ENCODE measurements at places on chromosomes 3 and 15.

DNA sequence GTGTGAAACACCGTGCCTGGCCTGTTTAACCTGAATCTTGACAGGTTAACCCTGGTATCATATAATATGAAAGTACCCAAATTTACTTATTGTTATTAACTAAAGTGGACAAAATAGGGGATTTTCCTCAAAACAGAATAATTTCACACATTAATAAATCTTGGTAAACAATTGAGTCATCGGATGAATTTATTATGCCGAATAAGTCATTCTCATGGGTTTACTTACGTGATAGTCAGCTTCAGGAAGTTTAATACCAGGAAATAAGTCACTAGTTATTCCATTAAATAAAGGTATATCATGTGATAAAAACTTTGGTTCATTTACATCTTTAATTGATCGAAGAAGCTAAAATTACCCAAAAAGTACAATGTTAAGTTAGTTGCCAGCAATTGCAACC, 99.7 kb downstream of the DNAH12 start:
- no peaks in the 10 kb centered on the region for H3K27me3 ChIP-seq
- no peak for DNase-seq
- no peak overlapping the region for H3K4me3 ChIP-seq
- H3K36me3 ChIP-seq: no peaks in the 10 kb centered on the region
- H3K27ac ChIP-seq: no peak overlapping the region

DNA sequence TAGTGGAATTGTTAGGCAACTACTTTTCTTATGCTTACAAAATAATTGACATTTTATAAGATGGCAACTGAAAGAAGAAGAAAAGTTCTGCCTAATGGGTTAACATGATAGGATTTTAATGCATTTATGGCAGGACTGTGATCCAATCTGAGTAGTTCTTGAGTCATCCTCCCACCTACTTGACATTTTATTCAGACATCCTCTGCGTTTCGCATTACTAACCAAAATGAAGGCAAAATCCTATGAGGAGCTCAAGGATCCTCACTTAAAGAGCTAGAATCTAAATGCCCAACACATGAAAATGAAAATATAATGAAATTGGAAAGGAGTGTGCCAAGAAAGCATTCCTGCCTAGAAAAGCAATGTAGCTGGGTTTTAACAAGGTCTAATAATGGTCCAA, 581.1 kb upstream of the SEMA6D start:
- H3K36me3 ChIP-seq: no peaks in the 10 kb centered on the region
- DNase-seq: no peak
- no peak overlapping the region for H3K4me3 ChIP-seq
- H3K27ac ChIP-seq: no peak overlapping the region

GRCh38 chr3:45994419-45995235, 997 bp downstream of the FYCO1 start:
- peaks cover 4% of the 10 kb centered on the region for H3K4me1 ChIP-seq
- peak; percentile 11 for DNase-seq
- peak overlapping the region; percentile 47 for H3K4me3 ChIP-seq
- H3K27me3 ChIP-seq: no peaks in the 10 kb centered on the region

- H3K4me1 ChIP-seq: peaks cover 36% of the 10 kb centered on the region
- H3K36me3 ChIP-seq: no peaks in the 10 kb centered on the region
- peaks cover 100% of the 10 kb centered on the region for H3K27me3 ChIP-seq
- H3K4me3 ChIP-seq: peak within 1 kb of the TSS; percentile 33
- no peak within 1 kb of the TSS for H3K27ac ChIP-seq
Measured at GRCh38 chr3:147409143-147410115, at the start of gene ZIC1. Gene ZIC1, plus strand, starts transcription at chr3:147409365. Its CDS starts 748 bp downstream, at chr3:147410113.

GRCh38 chr3:39267631-39268548, 11.9 kb downstream of the CX3CR1 start:
- no peaks in the 10 kb centered on the region for H3K36me3 ChIP-seq
- DNase-seq: no peak
- H3K4me3 ChIP-seq: no peak overlapping the region
- H3K4me1 ChIP-seq: peaks cover 6% of the 10 kb centered on the region
- H3K27ac ChIP-seq: no peak overlapping the region
- no peaks in the 10 kb centered on the region for H3K27me3 ChIP-seq

DNA sequence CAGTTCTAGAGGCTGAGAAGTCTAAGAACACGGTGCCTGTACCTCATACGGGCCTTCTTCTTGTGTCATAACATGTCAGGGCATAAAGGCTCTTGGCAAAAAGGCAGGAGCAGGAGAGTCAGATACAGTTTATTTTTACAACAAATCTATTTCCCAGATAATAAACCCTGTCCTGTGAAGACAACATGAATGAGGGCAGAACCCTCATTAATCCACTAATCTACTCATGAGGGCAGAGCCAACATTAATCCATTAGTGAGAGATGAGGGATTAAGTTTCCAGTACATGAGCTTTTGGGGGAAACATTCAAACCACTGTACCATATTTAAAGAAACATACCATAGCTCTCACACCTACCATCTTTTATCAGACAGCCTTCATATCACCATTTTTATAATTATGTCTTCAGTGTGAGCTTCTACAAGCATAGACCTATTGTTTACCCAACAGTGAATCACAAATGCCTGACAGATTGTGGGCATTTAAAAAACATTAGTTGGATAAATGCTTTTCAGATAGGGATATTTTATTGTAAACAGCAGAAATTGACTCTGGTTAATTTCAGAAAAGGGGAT, 645.8 kb downstream of the GRM7 start:
- H3K27ac ChIP-seq: no peak overlapping the region
- H3K27me3 ChIP-seq: no peaks in the 10 kb centered on the region
- no peak overlapping the region for H3K4me3 ChIP-seq
- H3K36me3 ChIP-seq: no peaks in the 10 kb centered on the region
- DNase-seq: no peak

- H3K4me3 ChIP-seq: peak overlapping the region; percentile 10
- peak overlapping the region; percentile 64 for H3K27ac ChIP-seq
- peak; percentile 14 for DNase-seq
- no peaks in the 10 kb centered on the region for H3K27me3 ChIP-seq
- no peaks in the 10 kb centered on the region for H3K36me3 ChIP-seq
- H3K4me1 ChIP-seq: peaks cover 23% of the 10 kb centered on the region
Measured at GRCh38 chr3:138862924-138863775, 28.4 kb upstream of the PIK3CB start.

All from heart right ventricle (tissue), 16 donors.